ENCODE measurements at places on chromosomes 7 and 10. TPM values are rescaled to one million over a fixed set of nuclear protein-coding genes. Genes with fewer than 3 reads are reported as not detected.

The MALRD1 gene
- not detected for polyA plus RNA-seq

The HOXA9 gene
- polyA plus RNA-seq = 1.3 TPM

The AS3MT gene
- 9.7 TPM for polyA plus RNA-seq

The SUMF2 gene
- 106 TPM for polyA plus RNA-seq

The PRLHR gene
- not detected for polyA plus RNA-seq

- DNase-seq = no peak
These were observed 25.2 kb upstream of the CPN1 start for GRCh38 chr10:100106865-100107264.

GRCh38 chr10:9036711-9037204 is 982.3 kb downstream of the GATA3 start:
- DNase-seq = no peak

GRCh38 chr10:11018432-11018841 is 765 bp downstream of the CELF2 start:
- no peak for DNase-seq

- no peak for DNase-seq
These were observed 59.0 kb upstream of the TAS2R16 start for GRCh38 chr7:123054357-123055133.

DNA sequence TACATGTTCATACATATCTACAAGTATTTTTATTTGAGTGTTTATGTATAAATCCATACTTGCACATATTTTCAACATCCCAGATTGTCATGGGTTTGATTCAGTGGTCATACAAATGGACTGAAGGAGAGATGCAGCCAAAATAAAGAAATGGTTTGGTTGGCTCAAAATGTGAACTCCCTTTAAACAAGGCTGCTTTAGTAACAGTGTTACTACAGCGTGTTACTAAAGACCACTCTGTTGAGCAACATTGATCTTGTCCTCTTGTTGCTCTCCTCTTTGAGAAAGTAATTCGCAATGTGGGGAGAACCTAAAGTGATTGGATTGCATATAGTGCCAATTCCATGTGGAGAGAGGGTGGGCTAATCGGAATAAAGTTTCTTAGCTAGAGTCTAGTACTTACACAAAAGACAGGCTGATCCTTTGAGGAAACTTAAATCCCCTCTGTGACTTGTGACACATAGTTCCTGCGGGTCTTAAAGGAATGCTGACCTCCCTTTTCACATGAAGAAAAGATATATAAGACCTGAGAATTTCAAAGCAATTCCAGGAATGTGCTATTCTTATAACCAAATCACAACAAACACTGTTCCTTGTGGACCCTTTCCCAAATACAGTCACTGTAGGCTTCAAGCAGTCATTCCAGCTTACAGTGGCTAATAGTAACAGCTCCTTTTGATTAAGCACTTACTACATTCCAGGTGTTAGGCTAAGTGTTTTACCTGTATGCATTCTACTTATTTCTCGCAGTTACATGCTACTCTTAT is 144.3 kb downstream of the FZD1 start:
- no peak for DNase-seq

- peak; percentile 40 for DNase-seq
These were observed 2.2 kb upstream of the HIP1 start for GRCh38 chr7:75740846-75741497.

DNA sequence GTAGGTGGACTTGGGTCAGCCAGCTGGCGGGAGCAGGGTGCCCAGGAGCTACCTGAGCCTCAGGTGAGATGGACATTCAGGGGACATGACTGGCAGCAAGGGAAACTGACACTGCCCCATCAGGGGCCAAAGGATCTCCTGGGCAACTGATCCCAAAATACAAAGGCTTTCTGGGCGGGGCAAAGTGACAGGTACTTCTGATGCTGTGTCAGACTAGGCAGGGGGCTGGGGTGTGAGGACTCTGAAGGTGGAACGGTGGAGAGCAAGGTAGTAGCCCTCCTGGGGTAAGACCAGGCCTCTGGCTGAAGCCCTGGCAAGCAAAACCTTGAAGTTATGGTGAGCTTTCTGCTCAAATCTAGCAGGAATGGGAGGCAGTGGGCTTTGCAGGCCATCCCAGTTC is 4.4 kb downstream of the OPN4 start:
- DNase-seq = no peak

DNA sequence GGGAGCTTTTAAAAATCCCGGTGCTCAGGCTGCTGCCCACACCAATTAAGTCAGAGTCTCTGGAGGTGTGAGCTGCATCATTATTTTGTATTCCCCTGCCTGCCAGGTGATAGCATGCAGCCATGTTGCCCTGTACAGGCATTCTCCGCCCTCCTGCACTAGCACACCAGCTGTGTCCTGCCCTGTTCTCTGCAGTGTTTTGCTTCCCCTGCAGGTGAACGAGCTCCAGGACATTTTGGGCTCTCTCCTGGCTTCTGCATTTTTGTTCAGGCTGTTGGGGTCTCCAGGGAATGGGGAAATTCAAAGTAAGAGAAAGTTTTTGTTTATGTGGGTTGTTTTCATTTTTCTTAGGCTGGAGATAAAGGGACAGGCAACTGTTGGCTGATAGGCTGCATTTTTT is 271.0 kb upstream of the COBL start:
- no peak for DNase-seq

GRCh38 chr7:31835471-31835870 is 148.5 kb downstream of the PPP1R17 start:
- DNase-seq = no peak

DNA sequence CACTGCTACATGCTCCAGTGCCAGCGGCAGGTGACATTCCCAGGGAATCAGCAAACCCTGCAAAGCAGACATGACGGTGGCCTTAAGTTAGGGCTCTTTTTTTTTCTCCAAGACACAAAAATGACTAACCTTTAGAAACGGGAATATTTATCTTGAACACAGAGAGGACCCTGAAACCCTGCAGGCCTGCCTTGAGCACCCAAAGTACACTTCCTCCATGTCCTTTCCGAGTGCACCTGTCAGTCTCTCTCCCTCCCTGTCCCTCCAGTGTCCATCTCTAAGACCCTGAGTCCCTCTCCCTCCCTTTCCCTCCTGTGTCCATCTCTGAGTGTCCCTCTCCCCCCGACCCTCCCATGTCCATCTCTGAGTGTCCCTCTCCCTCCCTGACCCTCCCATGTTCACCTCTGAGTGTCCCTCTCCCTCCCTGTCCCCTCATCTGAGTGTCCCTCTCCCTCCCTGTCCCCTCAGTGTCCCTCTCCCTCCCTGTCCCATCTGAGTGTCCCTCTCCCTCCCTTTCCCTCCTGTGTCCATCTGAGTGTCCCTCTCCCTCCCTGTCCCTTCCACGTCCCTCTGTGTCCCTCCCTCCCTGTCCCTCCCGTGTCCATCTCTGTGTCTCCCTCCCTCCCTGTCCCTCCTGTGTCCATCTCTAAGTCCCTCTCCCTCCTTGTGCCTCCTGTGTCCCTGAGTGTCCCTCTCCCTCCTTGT is 51.2 kb upstream of the CAMK2B start:
- no peak for DNase-seq
